ENCODE measurements at places on chromosomes 3 and 15. TPM values are rescaled to one million over a fixed set of nuclear protein-coding genes. Genes with fewer than 3 reads are reported as not detected.

GRCh38 chr3:141286856-141287255, 55.2 kb downstream of the PXYLP1 start:
- no peak for DNase-seq

GALNT15 gene
- total RNA-seq = 27.0 TPM

DNA sequence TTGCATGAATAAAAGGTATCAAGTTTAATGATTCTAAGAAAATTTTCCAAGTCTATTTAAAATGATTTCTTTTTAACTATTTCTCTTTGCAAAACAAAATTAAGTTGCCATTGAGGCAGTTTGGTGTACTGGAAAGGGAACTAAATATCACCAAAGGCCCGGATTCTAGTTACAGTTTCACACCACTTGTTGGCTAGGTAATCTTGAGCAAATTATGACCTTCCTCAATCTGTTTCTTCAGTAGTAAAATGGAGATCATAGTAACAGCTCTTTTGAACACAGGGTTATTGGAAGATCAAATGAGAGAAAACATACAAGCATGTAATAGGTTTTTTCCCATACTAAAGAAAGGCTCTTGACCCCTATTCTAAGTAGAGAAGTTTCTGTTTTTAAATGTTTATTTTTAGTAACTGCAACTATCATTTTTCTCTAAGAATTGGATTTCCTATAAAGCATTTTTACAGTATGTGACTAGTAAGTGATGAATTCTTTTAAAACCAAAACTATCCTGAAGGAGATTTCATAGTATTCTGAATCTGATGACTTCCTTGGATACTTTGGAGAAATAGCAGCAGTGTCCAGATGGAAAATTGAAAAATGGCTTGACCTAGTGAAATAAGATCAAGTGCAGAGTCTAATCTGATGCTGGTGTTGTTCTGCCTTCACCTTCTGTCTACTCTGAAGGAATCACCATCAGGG, 15.7 kb downstream of the SCAANT1 start:
- no peak for DNase-seq

DNA sequence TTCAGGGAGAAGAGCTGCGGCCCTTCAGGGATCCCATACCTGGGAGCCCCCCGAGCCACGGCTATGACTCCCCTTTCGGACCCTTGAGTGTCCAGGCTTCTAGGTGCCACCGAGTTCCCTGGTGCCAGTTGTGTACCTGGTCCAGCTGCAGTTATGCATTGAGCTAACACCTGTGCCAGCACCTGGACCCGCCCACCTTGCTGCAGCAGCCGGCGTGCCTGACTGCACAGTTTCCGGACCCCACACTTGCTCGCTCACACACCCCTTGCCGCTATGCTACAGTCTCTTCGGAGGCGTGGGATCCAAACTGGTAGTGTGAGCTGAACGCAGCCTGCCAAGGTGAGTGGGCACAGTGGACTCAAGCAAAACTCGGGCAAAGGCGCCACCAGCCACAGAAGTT, 284.5 kb upstream of the ROBO1 start:
- no peak for DNase-seq

TM4SF18 gene
- total RNA-seq = 150 TPM

GRCh38 chr15:81882504-81882903, 163.3 kb downstream of the MEX3B start:
- DNase-seq = no peak

DNA sequence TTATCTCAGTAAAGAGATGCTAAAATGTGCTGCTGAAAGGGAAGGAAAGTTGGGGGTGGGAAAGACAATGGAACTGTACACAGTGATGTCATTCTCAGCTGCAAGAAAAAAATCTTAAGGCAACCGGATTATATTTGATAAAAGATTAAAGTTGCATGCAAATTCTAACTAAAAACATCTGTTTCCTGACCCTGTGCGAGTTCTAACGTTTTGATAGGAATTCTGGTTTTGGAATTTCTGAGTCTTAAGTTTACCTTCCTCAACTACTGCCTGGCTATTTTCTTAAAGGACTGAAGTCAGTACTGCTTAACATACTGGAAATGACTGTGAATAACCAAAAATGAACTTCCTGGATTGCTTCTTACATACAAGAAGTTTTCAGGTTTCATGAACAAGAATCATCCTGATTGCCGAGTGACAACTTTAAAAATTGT, 115.5 kb downstream of the SLC25A26 start:
- DNase-seq = peak; percentile 6

DNA sequence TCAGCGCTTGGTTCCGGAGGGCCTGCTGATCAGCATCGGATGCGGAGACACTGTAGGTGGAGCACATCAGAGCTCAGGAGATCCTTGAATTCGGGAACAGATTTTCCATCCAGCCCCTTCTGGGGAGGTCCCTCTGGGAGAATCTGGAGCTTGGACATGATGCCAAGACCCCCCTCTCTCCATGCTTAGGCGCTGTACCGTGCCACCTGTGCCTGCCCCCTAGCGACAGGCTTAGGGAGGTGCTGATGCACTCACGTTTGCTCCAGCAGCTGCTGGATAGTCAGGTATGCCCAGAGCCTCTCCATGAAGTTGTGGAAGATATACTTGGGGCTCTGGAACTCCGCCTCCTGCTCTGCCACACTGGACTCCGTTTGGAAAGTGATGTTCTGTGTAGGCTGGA, 9.7 kb downstream of the ITIH4 start:
- DNase-seq = peak; percentile 55

DNA sequence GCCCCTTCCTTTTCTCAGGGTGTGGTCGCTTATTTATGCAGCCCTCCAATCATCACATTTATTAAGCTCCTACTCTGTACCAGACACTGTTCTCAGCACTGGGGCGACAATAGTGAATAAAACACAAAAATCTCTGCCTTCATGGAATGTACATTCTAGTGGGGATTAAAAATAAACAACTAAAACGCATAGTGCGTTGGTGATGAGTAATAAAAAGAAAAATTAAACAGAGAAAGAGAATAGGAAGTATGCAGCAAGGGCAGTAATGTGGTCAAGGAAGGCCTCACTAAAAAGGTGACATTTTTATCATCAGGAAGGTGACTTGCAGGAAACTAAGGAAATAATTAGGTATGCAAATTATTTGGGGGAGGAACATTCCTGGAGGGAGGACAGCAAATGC, 5.1 kb downstream of the SLC51B start:
- DNase-seq = no peak

DNA sequence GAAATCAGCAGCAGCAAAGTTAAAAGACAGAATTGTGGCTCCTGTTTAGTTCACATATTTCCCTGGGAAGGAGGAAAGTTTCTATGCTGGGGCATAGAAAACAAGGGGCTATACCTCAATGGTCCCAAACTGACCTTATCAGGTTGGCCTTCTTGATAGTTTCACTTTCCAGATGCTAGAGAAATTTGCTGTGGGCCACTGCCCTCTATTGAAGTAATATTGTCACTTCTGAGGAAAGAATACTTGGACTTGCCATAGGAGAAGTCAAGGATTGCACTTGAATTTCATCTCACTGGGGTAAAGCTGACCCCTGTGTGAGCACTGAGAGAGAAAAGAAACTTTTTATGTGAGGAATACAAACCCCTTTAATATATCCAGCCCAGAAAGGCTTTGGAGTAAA, 49.3 kb upstream of the XCR1 start:
- DNase-seq = no peak

Data from lung microvascular endothelial cell (primary cell).